ENCODE measurements at places on chromosomes 3 and 15.

DNA sequence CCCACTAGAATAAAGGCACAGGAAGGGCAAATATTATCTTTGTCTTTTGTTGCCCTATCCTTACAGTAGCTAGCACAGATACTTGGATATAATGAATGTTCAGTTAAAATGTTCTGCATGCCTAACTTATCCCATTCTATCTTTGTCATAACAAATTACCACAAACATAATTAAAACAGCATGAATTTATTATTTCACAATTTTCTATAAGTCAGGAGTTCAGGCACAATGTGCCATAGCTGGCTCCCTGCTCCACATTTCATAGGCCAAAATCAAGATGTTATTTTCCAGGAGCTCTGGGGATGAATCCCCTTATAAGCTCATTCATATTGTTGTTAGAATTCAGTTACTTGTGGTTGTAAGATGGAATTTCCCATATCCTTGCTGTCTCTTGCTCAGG is 975.5 kb downstream of the IGSF11 start:
- no peak for DNase-seq

- no peak for DNase-seq
These were observed 10.7 kb downstream of the BMF start for GRCh38 chr15:40097968-40098476.

GRCh38 chr15:59200560-59200959 is 6.1 kb upstream of the LDHAL6B start:
- no peak for DNase-seq

GRCh38 chr3:9866639-9867038 is 13.4 kb downstream of the CIDEC start:
- no peak for DNase-seq

DNA sequence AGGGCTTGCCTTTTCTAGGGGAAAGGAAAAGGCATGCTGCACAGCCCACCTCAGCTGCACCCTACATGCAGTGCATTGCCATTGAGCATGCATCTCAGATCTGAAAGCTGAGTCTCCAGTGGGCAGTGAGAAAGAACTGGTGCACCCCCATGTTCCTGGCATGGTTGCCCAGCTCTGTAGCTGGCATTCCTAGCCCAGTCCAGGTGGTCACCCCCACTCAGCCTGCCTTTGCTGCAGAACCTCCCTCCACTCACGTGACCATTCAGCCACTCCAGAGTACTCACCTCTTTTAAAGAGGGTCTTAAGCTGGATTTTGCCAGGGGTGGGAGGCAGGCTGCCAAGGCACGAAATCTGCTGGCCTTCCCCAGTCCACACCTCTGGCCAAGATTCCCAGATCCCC is 208.6 kb upstream of the TOPAZ1 start:
- no peak for DNase-seq

DNA sequence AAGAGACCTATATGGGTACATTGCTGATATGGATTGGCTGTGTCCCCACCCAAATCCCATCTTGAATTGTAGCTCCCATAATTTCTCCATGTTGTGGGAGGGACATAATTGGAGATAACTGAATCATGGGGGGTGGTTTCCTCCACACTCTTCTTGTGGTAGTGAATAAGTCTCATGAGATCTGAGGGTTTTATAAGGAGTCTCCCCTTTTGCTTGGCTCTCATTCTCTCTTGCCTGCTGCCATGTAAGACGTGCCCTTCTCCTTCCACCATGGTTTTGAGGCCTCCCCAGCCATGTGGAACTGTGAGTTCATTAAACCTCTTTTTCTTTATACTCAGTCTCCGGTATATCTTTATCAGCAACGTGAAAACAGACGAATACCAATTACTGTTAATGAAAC is 5.0 kb upstream of the ARRDC4 start:
- DNase-seq: no peak

- DNase-seq: no peak
These were observed 229.3 kb upstream of the UBE2E1 start for GRCh38 chr3:23576379-23576959.

GRCh38 chr3:47722859-47723258 is 58.8 kb downstream of the SMARCC1 start:
- no peak for DNase-seq

GRCh38 chr3:32026593-32026992 is 45.0 kb downstream of the ZNF860 start:
- DNase-seq: no peak

DNA sequence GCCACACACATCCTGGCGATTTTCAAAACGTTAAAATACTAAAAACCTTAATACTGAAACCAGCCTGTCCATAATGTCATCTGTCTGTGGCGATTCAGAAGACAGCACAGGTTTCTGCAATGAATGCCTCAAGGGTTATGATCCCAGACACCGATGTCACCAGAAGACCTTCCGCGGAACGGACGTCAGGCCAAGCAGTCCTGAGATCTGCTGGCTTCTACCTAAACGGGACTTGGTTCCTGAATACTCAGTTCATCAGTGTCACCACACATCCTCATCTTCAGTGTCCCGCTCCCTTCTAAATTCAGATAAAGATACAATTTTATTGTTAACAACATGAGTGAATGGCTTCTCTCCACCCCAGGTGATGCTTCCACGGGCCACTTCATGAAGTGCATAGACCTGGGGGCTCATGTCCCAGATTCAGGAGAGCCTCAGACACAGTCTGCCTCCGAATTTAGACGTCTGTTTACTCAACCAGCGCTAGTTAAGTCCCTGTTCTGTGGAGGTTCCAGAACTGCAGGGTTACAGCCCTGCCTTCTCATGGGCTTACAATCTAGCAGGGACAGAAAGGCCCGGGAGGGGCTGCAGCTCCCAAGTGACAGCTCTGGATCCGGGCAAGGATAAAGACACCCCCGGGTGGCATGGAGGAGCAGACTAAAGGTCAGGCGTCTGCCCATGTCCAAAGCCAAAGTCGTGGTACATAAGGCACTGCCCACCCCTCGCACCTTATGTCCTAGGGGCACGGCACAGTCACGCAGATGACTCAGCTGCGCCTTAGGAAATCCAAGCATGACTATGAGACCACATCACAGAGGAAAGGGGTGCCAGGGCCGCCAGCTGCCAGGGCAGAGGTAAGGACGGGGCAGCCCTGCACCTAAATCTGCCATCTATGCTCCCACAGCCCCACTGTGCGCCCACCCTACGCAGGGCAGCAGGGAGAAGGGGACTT is 75.9 kb downstream of the VGLL4 start:
- no peak for DNase-seq

GRCh38 chr3:158098834-158099424 is 7.3 kb downstream of the SHOX2 start:
- no peak for DNase-seq

DNA sequence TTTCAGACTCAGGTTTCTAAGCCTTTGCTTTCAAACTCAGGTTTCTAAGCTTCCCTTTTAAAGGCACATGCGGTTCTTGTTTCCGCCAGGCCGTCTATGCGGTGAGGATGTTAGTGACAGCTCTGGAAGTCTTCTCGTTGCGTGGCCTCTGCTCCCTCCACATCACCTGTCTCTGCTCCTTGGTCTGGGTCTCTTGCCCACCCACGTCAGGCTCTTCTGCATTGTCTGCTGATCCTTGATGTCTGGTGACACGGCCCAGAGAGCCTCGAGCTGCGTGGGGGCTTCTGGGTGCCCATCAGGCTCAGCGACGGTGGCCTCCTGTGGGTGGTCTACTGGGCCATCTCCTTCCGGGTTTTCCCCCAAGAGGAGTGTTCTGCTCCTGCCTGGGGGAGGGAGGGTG is 30.5 kb downstream of the KLF13 start:
- peak; percentile 51 for DNase-seq

DNA sequence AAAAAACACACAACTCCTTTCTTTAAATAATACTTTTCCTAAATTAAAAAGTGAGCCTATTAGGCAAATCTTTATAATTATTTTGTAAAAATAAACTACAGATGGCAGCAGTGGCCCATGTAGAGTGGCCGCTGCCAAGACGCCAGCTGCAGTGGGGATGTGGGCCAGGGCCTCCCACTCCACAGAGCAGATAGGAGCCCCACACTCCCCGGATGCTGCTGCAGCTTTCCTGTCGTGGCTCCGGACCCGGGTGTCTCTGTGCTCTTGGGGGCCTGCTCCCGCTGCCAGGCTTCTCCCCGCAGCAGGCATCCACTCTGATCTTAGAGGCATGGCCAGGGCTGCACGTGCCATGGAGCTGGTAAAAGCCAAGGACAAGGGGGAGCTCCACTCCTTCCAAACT is 67.5 kb downstream of the PROS1 start:
- no peak for DNase-seq

DNA sequence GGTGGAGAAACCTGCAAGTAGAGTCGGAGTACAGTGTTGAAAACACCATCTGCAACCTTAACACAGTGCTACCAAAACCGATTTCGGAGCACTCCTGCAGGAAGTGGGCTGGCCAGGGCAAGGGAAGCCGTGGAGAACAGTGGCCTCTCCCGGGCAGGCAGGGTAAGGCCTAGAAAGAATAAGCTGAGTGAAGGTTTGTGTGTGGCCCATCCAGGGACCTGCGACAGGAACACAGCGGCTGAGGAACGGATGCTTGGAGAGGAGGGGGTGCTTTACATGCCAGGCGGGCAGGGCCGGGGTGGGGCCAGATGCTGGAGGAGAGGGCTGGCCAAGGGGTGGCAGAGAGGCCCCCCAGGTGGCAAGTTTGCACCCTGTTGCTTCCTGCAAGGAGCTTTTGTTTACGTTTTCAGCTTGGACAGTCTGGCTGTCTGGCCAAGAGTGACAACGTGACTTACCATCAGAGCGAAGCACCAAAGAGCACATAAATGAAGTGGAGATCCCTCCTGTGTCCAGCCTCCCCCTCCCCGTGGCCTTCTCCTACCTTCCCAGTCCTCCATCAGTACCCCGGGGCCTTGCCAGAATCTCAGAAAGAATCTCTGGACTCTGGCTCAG is 156.5 kb downstream of the PGPEP1L start:
- peak; percentile 62 for DNase-seq

- no peak for DNase-seq
These were observed 79.5 kb upstream of the BHLHE40 start for GRCh38 chr3:4899710-4900109.

DNA sequence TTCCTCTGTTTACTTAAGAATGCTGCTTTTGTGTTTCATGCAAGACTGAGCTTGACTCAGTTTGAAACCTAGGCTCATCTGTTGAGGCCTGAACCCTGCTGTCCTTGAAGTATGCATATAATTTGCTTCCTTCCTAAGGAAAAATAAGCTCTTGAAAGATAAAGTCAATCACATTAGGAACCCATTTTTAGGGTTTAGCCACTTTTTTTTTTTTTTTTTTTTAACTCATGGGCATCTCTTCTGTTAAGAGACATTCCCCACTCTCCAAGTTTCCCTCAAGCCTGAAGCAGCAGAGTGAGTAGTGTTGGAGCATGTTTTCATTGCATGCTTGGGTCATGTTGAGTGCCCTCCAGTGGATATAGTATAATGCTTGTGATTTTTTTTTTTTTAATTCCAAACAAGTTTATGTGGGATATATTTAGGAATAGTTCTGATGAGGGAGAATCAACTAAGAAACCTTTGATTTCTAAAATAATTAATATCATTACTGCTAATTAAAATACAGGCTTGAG is 3.6 kb downstream of the CTNNB1 start:
- no peak for DNase-seq

GRCh38 chr3:45034612-45035252 is 8.6 kb downstream of the CLEC3B start:
- DNase-seq: no peak

DNA sequence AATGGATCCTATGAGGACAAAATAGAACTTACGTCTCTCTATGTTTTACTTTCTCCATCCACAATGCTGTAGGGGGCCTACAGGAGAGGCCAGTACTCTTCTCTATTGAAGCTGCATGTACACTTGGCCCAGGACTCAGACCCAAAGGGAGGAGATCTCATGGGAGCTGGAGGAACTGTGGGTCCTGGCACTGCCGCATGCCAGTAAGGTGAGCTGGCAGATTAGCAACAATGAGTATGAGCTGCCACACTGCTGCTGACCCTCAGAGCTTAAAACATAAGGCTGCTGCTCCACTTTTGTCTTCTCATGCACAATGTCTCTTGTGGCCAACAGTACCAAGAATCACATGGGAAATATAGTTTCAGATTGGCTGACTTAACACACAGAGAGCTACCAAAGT is 57.8 kb upstream of the TBC1D5 start:
- no peak for DNase-seq

GRCh38 chr3:45486136-45486535 is 97.8 kb downstream of the LARS2 start:
- DNase-seq: no peak

GRCh38 chr3:124483915-124484470 is 246.3 kb upstream of the UMPS start:
- DNase-seq: no peak

DNA sequence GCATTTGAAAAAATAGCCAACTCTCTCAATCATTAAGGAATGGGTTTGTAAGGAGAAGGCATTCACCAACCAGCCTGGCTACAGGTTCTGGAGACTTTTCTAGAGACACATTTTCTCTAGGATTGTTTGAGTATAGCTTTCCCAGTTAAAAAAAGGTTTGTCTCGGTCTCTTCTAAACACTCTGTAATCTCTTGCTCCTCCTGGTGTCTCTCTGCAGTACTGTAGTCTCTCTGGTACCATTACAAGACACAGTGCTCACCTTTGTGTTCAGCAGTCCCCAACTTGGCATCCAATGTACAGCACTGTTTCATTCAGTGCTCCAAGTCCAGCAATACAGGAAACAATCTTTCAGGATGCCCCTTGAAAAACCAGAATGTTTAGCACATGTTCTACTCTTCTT is 534.4 kb downstream of the ZNF385D start:
- no peak for DNase-seq

DNA sequence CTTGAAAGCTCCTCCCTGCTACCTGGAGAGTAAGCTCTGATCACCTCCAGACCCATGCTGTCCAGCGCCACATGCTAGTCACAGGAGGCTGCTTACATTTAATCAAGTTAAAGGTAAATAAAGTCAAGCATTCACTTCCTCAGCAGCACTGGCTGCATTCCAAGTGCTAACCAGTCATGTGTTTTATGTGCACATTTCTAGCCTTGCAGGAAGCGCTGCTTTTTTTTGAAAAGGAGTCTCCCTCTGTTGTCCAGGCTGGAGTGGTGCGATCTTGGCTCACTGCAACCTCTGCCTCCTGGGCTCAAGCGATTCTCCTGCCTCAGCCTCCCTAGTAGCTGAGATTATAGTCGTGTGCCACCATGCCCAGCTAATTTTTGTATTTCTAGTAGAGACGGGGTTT is 279.2 kb downstream of the GABRG3 start:
- no peak for DNase-seq

GRCh38 chr3:44554626-44555592 is at the start of gene ZKSCAN7:
Gene ZKSCAN7, plus strand, starts transcription at chr3:44555193. Its CDS starts 1,855 bp downstream, at chr3:44557048.
- peak; percentile 5 for DNase-seq

GRCh38 chr15:68440136-68440535 is 8.2 kb upstream of the ITGA11 start:
- no peak for DNase-seq

DNA sequence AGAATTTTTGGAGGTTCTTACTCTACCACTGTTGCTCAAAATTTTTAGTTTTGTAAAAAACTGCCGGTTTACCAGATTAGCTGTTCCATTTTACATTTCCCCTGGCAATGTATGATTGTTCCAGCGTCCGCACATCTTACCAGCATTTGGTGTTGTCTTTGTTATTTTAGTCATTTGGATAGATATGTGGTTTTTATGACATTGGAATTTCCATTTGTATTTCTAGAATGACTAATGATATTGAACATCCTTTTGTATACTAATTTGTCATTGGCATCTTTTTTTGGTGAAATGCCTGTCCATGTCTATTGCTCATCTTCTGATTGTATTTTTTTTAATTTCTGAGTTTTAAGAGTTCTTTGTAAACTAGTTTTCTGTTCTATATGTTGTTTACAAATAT is 28.5 kb downstream of the LRRC28 start:
- DNase-seq: no peak

GRCh38 chr3:140706360-140706759 is 28.5 kb downstream of the TRIM42 start:
- DNase-seq: no peak

All from central memory CD4-positive, alpha-beta T cell (primary cell).